ENCODE measurements at places on chromosomes 11 and 22. TPM values are rescaled to one million over a fixed set of nuclear protein-coding genes. Genes with fewer than 3 reads are reported as not detected.

OR51F1 gene
- total RNA-seq, result not detected

ARHGAP8 gene
- total RNA-seq, result 0.03 TPM

MS4A12 gene
- total RNA-seq, result not detected

MMP3 gene
- not detected for total RNA-seq

KRTAP5-2 gene
- total RNA-seq, result not detected

MMP8 gene
- total RNA-seq, result 0.07 TPM

C11orf16 gene
- total RNA-seq, result not detected

C1QTNF5 gene
- total RNA-seq, result 15.8 TPM

CSRP3 gene
- total RNA-seq, result not detected

BAIAP2L2 gene
- 0.39 TPM for total RNA-seq

RPS25 gene
- total RNA-seq, result 196 TPM

CYB5R2 gene
- 4.3 TPM for total RNA-seq

PLEKHA7 gene
- total RNA-seq, result 0.39 TPM

TBX1 gene
- not detected for total RNA-seq

GLB1L3 gene
- not detected for total RNA-seq

ADAMTS15 gene
- total RNA-seq, result 94.9 TPM

APOL5 gene
- total RNA-seq, result 0.46 TPM

MS4A8 gene
- total RNA-seq, result not detected

GGTLC2 gene
- total RNA-seq, result not detected

MYOD1 gene
- total RNA-seq, result not detected

TNNT3 gene
- total RNA-seq, result 0.33 TPM

OR10A3 gene
- total RNA-seq, result 0.07 TPM

OR11H1 gene
- total RNA-seq, result not detected

KDM4D gene
- total RNA-seq, result 0.36 TPM
